Head of caudate nucleus (tissue), 42 donors: ENCODE measurements at places on chromosomes 3 and 15.

DNA sequence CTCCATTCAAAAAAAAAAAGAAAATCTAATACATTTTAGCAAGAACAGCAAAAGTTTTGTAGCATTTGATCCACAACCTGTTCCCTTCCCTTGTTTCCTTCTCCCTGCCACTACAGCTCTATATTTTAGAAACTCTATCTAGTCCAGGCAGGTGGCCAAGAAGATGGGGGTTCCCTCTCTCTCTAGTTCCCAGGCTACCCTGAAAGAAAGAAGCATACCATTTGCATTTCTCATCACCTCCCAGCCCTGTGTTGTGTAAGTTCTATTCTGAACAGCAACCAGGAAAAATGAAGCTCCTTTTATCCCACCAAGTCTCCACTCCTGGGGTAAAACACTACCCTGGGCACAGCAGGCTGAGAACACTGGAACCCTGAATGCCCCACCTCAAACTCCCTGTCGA lies 100.0 kb downstream of the PCCB start:
- no peak for DNase-seq

GRCh38 chr3:81216192-81216591 lies 545.3 kb downstream of the GBE1 start:
- no peak for DNase-seq

GRCh38 chr3:183185696-183186095 lies 23.2 kb upstream of the LAMP3 start:
- DNase-seq: no peak

GRCh38 chr15:30990446-30991254 lies 778 bp downstream of the MTMR10 start:
- DNase-seq: no peak

DNA sequence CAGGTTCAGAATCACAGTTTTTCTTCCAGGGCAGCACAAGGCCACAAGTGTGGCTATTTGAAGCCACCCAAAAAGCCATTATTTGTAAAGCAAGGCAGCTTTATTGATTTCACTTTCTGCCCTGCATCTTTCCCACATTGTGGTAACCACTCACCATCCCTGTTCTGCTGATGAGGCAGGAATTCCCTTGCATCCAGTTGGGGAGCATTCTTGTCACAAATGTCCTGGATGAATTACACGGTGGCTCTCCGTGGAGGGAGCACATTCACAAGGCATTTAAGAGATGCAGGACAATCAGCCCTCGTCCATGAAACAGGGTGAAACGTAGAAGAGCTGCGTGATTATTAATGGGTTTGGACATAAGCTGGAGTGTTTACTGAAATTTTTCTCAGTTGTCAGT lies 111.2 kb downstream of the APBA2 start:
- DNase-seq: no peak

DNA sequence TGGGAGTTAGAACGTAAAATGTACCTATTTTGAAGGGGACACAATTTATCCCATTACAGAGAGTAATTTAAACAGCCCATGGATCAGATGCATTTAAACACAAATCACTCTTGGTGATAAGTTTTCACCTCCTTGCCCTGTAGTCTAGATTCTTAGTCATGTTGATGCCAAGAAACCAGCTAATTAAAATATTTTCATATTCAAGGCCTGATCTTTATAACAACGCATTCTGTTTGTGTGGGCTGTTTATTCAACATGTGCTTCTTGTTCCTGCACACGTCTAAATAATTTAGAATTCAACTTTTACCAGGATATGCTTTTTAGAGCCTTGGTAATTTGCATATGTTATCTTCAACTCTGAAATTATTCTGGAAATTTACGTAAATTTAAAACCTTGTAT lies 25.8 kb downstream of the SNX1 start:
- DNase-seq: no peak

DNA sequence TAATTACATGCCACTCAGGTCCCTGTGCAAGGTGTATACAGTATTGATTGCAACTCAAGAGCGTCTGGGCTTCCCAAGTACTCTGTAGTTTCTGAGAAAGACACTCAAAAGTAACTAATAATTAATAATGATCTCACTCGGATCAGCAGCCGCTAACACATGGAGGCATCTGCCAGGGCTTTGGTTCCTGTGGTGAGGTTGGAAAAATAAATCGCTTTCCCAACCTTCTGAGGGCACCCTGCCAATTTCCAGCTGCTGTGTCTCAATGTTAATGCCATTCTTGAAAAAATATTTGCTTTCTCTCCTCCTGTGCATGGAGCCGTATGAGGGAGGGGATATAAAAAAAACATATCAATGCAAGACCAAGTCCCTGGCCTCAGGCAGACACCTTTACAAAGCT lies 116.5 kb upstream of the SLC2A2 start:
- no peak for DNase-seq

DNA sequence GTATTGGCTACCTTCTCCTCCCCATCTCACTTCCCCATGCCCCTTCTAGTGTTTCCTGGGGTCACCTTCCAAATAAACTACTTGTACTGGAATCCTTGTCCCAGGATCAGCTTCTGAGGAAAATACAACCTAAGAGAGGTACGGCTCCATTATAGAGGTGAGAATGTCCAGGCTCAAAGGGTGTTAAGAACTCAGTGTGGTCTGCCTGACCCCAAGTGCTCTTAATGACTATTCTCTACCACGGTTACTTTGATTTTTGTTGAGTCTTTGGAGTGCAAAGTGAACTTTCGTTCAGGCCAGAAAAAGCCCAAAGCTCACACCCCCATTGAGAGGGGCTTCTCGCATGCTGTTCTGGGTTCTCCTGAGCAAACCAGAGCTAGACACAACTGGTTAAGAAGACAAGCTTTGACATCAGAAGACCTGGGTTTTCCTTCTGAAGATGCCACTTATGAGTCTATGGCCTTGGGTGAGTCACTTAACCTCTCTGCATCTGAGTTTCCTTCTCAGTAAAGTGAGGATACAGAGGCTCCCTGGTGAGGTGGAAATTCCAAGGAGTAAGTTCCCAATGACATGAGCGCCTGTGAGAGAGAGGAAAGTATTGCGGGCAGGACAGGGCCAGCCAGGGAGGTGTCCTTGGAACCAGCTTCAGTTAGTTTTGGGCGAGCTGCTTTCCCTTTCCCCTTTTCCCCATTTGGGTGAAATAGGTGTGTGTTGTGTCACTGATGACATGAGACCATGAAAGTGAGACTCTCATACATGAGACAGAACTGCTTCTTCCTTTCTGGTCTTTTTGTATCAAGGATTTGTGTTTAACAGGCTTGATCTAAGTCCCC lies 475.0 kb upstream of the PROK2 start:
- no peak for DNase-seq

GRCh38 chr3:81483046-81483445 lies 278.4 kb downstream of the GBE1 start:
- no peak for DNase-seq

DNA sequence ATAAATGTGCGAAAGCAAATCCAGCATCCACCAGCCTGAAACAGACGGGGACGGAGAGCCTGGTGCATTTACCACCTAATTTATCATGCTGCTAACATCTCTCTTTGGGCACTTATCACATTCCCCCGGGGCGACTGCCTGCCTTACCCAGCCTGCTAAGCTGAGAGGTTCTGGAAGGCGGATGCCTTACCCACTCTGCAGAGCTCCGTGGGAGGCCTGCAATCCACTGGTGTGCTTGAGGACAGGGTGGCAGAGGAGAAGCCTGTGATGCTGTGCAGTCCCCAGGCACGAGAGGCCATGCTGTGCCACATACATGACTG lies 25.5 kb downstream of the MGLL start:
- no peak for DNase-seq

- no peak for DNase-seq
Measured at GRCh38 chr15:48565560-48566482, 79.7 kb downstream of the FBN1 start.

GRCh38 chr3:14688525-14688924 lies 13.6 kb downstream of the C3orf20 start:
- DNase-seq: no peak

DNA sequence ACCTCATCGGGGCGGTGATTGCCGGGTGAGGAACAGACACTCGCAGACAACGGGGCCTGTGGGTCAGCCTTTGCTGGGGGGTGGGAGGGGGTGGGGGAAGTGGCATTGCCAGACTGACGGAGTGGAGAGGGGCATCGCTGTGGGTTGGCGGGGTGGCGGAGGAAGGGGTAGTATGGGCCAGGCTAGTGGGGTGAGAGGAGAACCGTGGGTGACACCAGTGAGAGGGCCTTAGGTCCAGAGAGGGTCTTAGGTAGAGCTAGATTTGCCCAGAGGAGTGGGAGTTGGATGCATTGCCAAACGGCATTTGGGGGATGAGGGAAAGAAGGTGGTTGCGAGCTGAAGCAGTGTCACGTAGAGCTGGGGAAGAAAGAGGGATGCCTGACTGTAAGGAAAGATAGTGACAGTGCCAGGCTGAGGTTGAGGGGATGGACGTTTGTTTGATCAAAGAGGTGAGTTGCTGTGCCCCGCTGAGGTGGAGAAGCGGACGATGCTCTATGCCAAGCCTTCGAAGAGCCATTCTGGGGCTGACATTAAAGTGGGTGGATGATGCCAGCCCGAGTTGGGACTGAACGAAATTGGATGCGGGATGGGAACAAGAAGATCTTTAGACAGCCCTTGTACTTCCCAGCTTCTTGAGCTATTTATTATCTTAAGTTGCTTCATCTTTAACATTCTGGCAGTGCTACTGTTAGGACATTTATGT lies 572 bp downstream of the DNAJB11 start:
- no peak for DNase-seq

GRCh38 chr3:112032098-112032731 lies 2.3 kb upstream of the TMPRSS7 start:
- no peak for DNase-seq

DNA sequence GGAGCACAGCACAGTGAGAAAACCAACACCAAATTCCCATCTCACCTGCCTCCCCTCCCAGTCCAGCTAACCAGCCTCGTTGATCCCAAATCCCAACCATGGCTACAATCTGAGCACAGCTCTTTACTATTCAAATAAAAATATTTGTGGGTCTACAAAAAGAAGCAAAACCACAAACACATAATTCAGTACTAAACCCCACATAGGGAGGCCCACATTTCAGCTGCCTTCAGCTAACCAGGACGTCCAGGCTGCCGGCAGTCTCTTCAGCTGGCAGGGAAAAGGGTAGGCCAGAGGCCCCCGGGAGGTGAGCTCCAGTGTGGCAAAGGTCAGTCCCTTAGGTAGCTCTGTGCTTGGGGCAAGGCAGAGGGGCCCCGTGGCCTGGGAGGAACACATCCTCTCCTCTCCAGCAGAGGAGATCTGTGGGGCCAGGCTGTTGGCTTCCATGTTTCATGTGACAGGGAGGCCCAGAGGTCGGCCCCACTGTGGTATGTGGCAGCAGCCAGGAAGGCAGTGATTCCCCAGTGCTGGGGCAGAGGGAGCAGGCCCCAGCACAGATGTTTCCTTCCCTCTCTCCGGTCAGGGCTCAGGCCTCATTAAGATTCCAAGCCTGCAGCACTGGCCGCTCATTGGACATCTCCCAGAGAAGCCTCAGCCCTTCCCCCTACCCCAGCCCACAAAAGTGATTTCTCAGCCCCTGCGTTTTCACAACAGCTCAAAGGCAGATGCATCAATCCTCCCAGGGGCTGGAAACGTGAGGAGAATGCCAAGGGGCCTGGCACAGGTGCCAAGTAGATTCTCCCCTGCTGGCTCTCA lies 381.4 kb downstream of the NTRK3 start:
- DNase-seq: peak; percentile 21

DNA sequence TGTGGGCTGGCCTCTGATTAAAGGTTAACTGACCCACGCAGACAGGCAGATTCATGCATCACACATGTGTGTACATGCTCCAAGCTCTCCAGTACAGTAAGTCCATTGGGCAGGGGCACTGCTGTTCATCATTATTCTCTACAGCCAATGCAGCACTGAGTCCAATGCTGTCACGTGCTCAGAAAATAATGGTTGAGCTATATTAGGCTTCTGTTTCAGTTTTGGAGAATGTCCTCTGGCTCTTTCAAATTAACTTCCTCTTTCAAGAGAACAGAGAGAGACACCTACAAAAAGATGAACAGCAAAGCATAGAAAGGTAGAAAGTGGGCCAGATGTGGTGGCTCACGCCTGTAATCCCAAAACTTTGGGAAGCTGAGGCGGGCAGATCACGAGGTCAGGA lies 202.6 kb downstream of the MEX3B start:
- no peak for DNase-seq

GRCh38 chr3:11944052-11944673 lies 60.0 kb upstream of the SYN2 start:
- peak; percentile 18 for DNase-seq

DNA sequence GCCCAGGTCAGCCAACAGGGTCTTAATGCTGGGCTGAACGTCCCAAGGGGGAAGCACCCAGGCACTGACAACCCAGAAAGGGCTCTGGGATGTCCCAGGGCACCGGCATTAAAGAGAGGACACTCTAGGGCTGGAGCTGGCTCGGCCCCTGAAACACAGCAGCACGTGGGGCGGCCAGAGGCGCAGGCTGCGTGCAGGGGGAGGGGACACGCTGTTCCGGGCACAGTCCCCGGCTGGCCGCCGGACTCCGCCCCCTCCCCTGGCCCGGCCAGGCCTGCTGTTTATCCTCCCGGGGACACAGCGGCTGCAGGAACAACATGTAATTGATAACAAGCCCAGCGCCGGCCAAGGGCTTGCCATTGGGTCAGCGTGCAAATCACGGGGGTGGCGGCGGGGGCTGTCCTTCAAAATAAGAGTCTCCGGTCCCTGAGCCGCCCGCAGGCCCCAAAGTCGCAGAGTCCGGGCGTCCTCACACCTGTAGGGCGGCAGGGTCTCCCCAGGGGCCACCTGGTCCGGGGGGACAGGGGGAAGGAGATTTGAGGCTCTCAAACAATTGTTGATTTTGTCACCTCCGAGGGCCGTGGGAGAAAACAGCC lies 1.3 kb downstream of the KLF15 start:
- DNase-seq: peak; percentile 97

DNA sequence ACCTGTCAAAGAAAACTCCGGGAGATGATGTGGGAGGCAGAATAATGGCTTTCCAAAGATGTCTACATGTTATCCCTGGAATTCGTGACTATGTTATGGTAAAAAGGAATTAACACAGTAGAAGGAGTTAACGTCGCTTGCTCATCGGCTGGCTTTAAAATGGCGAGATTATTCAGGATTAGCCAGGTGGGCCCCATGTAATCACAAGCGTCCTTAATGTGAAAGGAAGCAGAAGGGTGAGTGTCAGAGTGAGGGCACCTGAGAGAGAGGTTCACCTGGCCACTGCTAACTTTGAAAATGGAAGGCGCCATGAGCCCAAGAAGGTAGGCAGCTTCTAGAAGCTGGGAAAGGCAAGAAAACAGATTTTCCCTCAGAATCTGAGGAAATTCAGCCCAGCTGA lies 557.2 kb downstream of the EPHB1 start:
- no peak for DNase-seq

DNA sequence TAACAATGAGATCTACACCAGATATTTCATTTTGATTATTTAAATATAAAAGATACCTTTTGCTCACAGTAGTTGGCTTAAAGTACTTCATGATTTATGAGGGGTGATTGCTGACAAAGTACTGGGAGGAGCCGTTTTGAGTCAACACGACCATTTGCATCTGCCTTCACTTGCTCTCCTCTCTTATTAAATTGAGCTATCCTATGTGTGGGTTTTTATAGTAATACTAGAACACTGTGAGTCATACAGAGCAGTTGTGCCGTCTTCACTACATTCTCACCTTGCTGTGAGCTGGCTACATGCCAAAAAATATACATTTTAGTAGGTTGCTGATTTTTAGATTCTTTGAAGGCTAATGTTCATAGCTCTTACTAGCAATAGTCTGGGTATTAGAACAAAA lies 161.2 kb downstream of the ALCAM start:
- DNase-seq: no peak
